Large intestine (tissue), 12 donors: ENCODE measurements at places on chromosomes 6 and 20.

DNA sequence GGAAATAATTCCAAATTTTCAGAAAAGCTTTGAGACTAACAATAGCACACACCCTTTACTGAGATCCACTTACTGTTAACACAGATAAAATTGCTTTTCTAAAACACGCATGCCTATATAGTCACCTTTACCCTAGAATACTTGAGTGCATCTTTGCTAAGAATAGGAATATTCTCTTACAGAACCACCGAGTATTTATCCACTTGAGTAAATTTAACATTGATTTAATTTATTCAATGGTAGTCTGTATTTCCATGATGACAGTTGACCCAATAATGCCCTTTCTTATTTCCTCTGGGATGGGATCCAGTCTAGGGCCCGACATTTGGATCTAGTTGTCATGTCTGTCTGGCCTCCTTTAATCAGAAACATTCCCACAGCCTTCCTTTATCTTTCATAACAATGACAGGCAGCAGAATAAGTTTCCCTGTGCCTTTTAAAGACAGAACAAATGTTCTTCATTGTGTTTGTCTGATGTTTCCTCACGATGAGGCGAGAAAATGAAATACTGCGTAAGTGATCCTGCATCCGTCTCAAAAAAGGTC lies 56.6 kb upstream of the ERVFRD-1 start:
- DNase-seq = no peak

DNA sequence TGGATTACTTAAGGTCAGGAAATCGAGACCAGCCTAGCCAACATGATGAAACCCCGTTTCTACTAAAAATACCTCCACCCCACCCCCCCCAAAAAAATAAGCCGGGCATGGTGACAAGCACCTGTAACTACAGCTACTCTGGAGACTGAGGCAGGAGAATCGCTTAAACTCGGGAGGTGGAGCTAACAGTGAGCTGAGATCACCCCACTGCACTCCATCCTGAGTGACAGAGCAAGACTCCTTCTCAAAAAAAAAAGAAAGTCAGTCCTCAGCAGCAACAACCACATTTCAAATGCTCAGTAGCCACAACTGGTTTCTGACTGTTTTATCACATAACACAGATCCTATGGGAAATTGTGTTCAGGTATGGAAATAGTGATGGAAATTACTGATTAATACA lies 135.3 kb downstream of the HFE start:
- no peak for DNase-seq

GRCh38 chr6:138004430-138005287 lies 102.6 kb downstream of the PERP start:
- DNase-seq = no peak

DNA sequence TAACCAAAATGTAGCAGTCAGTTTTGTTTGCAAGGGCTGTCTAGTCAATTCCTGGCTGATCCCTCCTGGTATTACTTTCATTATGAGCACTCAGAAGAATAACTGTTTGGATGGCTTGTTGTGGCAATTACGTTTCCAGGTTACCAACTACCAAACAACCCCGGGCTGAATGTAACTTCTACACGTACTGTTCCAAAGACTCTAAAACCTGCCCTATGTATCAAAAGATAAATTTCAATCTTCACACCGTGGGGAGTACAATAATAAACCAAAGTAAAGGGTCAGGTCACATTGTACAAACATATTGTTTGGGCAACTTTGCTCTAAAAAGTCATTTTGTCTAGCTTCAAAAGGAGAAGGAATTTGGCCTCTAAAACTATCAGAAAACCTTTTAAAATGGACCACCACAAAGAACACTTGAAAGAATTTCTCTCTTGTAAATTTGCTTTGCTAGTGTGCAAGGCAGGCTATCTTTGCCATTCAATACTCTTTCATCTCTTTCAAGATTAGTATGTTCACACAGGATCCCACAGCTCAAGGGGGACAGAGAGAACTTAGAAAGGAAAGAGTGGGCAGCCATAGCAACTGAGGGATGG lies 27.6 kb downstream of the DCDC2 start:
- DNase-seq = peak; percentile 74

DNA sequence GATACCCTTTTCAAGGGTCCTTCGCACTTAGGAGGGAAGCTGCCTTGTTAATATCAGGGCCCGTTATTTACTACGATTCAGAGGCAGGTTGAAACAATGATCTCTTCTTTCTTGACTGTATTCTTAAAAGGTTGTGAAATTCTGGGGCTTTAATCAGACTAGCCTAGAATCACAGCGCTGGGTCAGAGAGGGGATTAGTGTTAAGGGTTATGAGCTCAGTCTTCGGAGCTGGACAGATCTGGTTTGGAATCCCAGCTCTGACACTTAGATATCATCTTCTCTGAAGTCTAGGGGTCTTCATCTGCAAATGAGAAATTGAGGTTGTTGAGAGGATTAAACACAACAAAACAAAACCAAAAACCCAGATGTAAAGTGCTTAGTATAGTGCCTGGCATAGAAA lies 77.4 kb downstream of the CD83 start:
- DNase-seq = no peak

DNA sequence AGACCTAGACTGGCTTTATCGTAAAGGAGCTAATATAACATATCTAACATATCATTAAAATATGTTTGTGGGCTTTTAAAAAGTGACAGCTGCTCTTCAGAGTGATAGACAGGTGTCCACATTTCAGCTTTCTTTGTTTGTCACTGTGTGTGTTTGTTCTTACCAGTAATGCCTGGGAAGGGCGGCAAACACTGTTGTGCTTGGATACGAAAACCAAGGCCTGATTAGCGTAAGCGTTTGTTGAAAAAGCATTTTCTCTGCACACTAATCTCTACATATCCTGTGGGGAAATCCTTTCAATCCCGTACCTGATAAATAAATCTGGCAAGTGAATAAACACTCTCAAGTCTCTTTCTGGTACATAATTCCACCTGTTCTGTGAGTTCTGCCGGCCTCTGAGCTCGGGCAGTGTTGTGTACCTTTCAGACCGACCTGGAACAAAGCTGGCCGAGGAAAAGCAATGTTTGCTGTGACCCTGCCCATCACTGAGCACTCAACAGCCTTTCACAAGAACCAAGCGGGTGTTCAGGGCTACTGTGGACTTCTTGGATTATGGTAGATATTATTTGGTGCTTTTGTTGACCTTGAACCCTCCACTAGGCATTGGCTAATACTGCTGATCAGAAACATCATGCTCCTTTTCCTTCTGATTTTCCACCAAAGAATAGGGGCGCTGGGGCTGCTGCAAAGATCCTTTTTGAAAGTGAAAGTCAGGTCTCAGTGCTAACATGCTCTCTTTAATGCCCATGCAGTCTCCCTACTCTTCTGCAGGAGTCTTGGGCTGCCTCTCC lies 100.4 kb downstream of the CD83 start:
- no peak for DNase-seq

- no peak for DNase-seq
These were observed 17.3 kb upstream of the POLR1H start for GRCh38 chr6:30043744-30044143.

DNA sequence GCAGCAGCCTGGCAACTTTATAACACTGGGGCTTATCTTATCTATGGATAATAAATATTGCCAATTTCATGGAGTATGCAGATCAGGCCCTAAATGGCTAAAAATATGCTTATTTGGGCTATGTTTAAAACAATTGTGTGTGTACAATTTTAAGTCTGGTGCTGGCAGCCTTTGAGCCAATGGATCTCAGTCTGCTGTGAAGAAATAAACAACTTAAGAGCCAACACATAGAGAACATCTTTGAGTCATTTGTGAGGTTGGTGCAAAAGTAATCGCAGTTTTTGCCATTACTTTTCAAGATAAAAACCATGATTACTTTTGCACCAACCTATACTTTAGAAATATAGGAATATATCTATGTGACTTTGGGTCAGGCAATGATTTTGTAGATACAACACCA lies 129.1 kb upstream of the CARMIL1 start:
- DNase-seq = no peak

- peak; percentile 27 for DNase-seq
These were observed 128.9 kb upstream of the SHLD1 start for GRCh38 chr20:5621305-5621704.

- no peak for DNase-seq
These were observed 496.3 kb upstream of the MAP3K7 start for GRCh38 chr6:91083211-91083610.

- peak; percentile 73 for DNase-seq
These were observed 578 bp downstream of the RGL2 start for GRCh38 chr6:33297956-33298772.

DNA sequence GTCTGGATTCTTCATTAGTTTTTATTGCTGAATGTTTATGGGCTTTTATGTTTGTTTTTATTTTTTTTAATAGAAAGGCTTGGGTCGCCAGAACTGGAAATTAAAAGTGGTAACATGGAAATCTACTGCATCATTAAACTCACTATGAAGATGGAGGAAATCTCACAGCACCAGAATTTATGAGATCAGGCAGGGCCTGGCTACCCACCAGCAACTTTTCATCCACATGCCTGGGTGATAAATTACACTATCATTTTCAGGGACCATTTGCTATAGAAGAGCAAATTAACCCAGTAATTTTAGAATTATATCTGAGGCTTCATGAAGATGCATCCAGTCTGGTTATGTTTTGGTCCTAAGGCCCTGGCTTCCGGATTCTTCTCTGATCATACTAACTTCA lies 57.8 kb upstream of the PLCB4 start:
- no peak for DNase-seq

GRCh38 chr20:33740189-33740588 lies 8.4 kb downstream of the ZNF341 start:
- no peak for DNase-seq

DNA sequence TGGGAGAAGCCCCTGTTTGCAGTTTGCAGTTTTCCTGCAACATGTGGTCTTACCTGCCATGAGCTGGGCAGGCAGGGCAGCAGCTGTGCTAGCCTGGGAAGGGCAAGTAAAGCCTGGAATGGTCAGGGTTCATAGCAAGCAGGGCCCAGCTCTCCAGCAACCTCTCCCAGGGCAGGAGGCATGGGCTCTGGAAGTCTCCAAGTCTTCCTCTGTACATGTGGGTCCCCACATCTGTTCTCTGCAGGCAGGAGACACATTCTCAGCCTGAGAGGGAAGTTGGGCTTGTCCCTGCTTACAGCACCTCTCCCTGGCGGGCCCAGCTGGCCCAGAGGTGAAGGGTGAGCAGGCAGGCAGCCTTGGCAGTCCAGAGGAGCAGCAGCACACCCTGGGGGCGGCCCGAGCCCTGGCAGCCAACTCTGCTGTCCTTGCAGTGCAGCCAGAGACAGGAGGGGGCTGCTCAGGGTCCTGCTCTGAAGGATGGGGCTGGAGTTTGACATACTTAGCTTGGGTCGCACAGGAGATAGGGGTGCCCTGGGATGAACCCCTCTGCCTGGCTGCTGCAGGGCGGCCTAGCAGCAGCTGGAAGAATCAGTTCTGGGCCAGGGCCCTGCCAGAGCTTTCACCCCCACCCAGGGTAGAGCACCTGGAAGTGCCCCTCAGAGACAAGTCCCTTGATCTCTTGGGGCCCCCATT lies 176.0 kb downstream of the MRPL14 start:
- DNase-seq = peak; percentile 54

DNA sequence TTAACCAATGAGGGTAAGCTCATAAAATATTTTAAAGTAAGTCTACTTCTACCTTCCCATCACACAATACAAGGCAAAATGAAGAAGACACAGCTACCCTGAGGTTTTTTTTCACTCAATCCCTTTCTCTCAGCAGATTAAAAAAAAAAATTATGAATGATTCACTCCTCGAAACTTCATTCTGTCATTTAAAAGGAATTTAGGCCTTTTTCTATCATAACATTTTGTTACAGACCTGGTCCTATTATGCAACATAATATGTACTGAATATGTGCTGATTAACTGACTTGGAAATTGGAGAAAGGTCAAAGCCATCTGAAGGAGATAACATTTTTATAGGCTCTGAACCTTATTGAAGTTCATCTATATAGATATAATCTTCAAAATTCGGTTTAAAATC lies 45.5 kb downstream of the PRL start:
- no peak for DNase-seq

GRCh38 chr6:6851059-6851948 lies 256.5 kb upstream of the RREB1 start:
- peak; percentile 85 for DNase-seq

DNA sequence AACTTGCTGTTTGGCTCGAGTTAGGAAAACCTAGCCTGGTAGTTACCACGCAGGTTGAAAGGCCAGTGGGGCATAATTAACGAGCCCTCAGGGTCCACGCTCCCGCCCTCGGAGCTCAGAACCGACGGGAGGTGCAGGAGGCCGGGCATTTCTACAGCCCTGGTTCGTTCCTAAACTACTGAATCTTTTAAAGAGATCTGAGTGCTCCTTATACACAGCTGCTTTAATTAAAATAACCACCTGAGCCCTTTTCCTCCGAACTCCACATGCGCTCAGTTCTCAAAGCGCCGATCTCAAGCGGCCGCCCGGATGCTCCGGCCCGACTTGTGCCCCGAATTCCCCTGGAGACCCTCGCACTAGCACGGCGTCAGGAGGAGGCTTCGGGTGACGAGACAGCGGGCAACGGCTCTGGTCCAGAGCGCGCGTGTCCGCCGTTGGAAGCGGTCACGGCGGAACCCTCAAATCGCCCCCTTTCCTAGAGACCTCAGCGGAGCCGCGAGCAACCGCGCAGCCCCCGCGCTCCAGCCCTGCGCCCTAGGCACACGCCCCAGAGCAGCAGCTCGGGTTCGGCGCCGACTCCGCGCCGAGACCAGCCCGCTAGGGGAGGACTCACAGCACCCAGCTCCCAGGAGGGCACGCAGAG lies 397 bp downstream of the WDR27 start:
- no peak for DNase-seq

- DNase-seq = no peak
These were observed 20.5 kb downstream of the ITPR3 start for GRCh38 chr6:33641602-33642001.

- peak; percentile 51 for DNase-seq
These were observed 121.2 kb downstream of the SULF2 start for GRCh38 chr20:47664068-47664437.

GRCh38 chr6:14758421-14759081 lies 487.3 kb upstream of the JARID2 start:
- DNase-seq = peak; percentile 28

DNA sequence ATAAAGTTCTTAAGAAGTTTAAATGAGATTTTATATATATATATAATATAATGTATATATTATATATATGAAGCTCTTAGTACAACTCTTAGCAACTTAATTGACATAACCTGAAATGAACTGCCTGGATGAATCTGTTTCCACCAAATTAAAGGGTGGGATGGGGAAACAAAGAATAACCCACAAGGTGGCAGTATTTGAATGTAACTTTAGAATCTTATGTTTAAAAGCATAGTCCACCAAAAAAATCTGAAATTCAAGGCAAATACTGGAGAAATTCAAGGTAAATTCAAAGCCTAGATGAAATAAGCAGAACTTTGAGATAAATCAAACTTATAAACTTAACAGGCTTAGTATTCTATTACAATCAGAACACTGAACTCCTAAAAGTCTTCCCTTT lies 4.4 kb upstream of the IBTK start:
- DNase-seq = no peak

GRCh38 chr20:7523288-7523687 lies 417.0 kb downstream of the HAO1 start:
- no peak for DNase-seq

GRCh38 chr6:165244524-165245247 lies 64.7 kb downstream of the C6orf118 start:
- no peak for DNase-seq

GRCh38 chr20:45044084-45044573 lies 56.8 kb downstream of the KCNS1 start:
- peak; percentile 45 for DNase-seq
